Activated CD4-positive, alpha-beta memory T cell treated with anti-CD3 and anti-CD28 coated beads for 36 hours (primary cell): ENCODE measurements at places on chromosomes 3 and 15.
A peak's percentile ranks its signal among the peaks of the same experiment; 100 is the strongest.

GRCh38 chr3:186487819-186488218, 56.4 kb downstream of the CRYGS start:
- no peak for DNase-seq

GRCh38 chr15:68646696-68647095, 67.9 kb downstream of the CORO2B start:
- DNase-seq, result no peak

DNA sequence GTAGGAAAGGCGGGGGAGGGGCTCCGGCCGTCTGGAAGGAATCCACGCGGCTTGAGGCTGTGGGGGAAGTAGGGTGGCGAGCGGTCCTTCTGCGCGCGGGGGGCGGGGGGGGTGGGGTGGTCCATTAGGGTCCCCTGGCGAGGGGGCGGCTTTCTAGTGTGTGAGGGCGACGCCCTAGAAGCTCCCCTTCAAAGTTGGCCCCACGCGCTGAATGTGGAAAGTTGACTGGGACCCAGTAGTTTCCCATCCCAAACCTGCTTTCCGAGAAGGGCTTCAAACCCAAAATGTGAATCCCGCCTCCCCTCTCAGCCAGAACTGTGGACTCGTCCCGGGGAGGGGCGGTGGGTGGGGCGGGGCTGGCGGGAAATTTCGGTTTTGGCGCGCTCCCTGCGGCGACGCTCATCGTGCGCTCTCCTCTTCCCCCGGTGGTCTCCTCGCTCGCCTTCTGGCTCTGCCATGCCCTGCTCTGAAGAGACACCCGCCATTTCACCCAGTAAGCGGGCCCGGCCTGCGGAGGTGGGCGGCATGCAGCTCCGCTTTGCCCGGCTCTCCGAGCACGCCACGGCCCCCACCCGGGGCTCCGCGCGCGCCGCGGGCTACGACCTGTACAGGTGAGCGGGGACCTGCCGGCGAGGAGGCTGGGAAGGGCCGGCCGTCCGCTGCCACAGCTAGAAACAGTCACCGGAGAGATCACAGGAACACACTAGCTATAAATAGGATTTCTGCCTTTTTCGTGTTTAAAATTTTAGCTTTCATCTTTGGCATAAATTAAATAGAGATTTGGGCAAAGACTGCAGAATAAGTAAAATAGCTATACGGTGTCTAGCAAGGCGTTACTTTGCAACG, 790 bp downstream of the DUT start:
- DNase-seq, result peak; percentile 82

DNA sequence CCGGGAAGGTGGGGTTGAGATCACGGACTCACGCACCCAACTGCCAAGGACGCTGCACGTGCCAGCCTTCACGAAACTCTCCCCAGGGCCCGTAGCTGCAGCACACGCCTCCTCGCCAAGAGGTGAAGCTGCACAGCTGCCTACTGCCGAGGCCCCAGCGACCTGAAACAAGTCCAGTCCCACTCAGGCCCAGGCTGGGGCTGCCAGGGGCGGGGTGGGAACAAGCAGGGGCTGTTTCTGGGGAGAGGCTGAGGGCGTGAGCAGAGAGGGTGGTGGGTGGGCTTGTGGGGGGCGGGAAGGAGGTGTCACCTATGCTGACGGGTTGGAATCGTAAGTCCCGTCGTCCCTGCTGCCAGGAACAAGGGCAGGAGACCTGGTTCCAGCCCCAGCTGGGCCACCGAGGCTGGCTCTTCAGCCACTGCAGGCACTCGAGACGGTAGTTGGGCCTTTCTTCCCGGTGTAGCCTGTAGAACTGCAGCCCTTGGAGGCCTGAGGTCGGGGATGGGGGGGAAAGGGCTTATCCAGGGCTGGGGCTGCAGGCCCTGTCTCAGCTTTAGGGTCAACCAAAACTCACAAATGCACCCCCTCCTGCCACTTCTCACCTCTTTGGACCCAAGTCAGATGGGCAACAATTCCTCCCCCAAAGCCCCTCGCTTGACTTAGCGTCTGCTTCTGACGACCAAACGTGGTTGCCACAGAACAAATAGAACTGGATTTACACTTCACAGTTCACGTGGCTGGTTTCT, 44.4 kb downstream of the MUC20 start:
- DNase-seq, result no peak

- DNase-seq, result no peak
Observed at GRCh38 chr3:151314137-151314536, 2.5 kb downstream of the GPR87 start.

- DNase-seq, result peak; percentile 18
Observed at GRCh38 chr3:170128259-170128976, 53.1 kb downstream of the PHC3 start.
